Vagina (tissue), 2 donors: ENCODE measurements at places on chromosomes 13 and 19.

DNA sequence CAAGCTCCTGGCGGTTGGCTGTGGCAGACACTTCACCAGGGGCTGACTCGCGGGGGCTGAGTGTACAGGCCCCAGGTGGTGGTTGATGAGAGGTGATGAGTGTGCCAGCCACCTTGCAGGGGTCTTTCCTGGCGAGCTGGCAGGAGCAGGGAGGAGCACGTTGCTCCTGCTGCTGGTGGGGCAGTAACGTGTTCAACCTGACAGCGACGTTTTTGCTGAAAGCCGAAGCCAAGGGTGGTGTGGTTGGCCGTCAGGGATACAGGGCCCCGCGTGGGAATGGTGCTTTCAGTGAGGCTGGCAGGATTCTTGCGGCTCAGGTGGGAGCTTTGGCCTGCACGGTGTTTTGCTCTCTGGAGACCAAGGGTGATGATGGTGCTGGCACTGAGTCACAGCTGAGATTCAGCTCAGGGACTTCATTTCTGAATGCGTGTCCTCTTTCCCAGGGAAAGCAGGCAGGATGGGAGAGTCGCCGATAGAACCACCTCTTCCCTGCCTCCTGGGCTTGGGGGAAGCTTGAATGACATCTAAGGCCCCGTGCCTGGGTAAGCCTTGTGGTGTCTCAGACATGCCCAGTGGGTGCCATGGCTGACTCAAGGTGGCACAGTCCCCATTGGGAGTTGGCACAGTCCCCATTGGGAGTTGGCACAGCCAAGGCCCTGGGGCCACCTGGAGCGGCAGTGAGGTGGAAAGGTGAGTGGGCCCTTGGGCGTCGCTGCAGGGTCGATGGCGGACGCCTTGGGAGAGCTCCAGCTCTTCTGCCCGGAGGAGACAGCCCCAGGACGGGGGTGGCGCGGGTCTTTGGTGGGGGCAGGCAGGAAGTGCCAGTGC is 8.8 kb downstream of the DAZAP1 start:
- DNase-seq, result no peak

DNA sequence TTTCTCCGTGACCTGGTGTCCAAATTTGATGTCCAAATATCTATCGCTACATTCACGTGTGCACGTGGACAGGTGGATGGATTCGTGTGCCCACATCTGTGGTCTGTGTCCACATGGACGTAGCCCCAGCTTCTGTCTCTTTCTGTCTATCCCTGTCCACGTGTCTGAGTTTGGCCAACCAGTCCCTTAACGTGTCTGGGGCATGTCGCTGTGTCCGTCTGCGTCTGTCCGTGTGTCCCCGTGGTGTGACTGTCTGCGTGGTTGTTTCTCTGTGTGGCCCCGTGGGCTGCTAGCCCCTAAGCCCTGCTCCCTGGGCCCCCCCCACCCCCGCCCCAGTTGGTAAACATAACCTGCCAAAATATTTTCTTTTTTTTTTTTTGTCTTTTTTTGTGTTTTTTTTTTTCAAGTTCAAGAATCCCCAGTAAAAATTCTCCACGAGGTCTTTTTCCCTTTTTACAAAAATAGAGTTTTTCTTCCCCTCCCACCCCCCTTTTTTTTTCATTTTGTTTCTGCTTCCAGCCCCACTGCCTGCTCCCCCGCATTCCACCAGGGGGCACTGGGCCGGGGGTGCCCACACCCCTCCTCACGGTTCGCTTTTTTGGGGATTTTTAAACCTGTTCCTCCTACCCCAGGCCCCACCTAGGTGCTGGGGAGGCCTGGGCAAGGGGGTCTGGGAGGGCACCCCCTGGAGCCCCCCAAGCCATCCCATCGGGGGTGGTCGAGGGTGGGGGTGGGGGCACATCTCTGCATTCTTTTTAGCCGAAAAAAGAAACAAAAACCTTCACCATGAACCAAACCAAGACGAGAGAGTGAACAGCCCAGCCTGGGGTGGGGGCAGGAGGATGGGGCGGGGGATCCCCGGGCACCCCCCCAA is 18.3 kb downstream of the PRKCSH start:
- DNase-seq, result no peak

GRCh38 chr19:4057931-4058692 is 8.6 kb downstream of the ZBTB7A start:
- DNase-seq, result no peak

- DNase-seq, result no peak
These were observed at the start of gene ZNF880 for GRCh38 chr19:52369559-52370340. ZNF880 (plus strand) TSS chr19:52369923; CDS start chr19:52369966, 43 bp downstream.

DNA sequence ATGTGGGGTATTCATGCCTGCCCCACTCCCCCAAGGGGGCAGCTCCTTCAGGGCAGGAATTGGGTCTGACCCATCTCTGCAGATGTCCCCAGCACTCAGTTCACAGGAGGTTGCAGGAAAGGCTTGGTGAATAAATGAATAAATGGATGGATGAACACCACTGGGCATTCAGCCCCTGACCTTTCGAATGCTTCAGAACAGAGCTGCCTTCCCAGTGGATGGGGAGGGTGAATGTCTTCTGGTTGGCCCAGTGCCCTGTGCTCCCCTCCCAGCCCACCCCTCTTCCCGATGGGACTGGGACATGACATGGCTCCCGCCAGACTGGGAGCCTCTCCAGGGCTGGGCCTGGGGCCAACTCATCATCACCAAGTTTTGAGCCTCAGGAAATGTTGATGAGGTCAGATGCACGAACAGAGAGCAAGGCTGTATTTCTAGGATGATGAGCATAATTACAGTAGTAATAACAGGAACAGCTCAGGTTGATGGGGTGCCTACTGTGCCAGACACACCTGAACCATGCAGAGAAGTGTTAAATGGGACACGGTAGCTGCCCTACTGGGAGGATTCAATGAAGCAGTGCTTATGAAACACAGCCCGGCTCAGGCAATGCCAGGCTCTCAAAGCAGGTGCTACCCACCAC is 25.7 kb downstream of the VRK3 start:
- DNase-seq, result no peak
